Osteocyte (in vitro differentiated cells): ENCODE measurements at places on chromosomes 4 and X. TPM values are rescaled to one million over a fixed set of nuclear protein-coding genes. Genes with fewer than 3 reads are reported as not detected.

Gene NLRP2B
- not detected in 2 replicates for total RNA-seq

GRCh38 chrX:115894087-115894486 is 276.5 kb upstream of the AGTR2 start:
- no peaks in the 10 kb centered on the region for H3K27me3 ChIP-seq
- no peak overlapping the region for H3K4me3 ChIP-seq
- H3K36me3 ChIP-seq = peaks cover 4% of the 10 kb centered on the region
- H3K27ac ChIP-seq = no peak overlapping the region

DNA sequence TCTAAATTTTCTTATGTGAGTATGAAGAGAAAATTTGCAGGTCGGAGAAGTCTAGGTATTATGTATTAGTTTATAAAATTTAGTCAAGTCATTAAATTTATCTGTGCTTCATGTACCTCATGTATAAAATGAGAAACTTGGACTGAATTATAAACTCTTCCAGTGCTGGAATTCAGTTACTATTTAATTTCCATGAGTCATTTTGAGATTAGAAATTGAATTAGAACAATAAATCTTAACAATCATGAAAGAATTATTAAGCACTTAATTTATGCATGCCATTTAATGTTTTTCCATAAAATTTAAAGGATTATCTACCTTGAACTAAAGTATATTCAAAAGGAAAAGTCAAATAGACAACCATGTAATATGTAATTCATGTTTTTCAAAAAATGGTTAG is 195.8 kb downstream of the MAD2L1 start:
- no peak overlapping the region for H3K4me3 ChIP-seq
- no peaks in the 10 kb centered on the region for H3K36me3 ChIP-seq

DNA sequence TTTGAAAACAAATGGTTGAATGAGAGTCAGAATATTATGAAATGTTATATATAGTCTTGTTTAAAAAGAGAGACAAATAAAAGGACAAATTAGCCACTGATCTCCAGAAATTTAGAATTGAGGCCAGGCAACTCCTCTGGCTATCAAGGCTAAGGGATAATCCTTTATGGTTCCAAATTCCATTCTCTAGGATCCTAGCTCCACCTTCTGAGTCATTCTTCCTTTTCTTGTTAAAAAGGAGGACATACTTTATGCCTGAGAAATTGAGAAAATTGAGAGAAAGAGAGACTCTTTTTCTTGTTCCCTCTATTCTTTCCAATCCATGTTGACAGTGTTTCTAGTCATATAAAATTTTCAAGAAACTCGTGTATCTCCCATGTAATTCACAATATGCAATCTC is 1299.5 kb downstream of the FSTL5 start:
- no peaks in the 10 kb centered on the region for H3K36me3 ChIP-seq
- H3K4me1 ChIP-seq = no peaks in the 10 kb centered on the region
- no peak for DNase-seq
- no peak overlapping the region for H3K4me3 ChIP-seq

GRCh38 chr4:112938461-112939058 is 110.9 kb upstream of the ANK2 start:
- peaks cover 28% of the 10 kb centered on the region for H3K27me3 ChIP-seq
- H3K36me3 ChIP-seq = no peaks in the 10 kb centered on the region
- no peak for DNase-seq
- H3K4me1 ChIP-seq = no peaks in the 10 kb centered on the region
- no peak overlapping the region for H3K27ac ChIP-seq

Gene ATP7A
- 16.2 and 17.6 TPM in 2 replicates for total RNA-seq

- peaks cover 29% of the 10 kb centered on the region for H3K27me3 ChIP-seq
- H3K27ac ChIP-seq = no peak overlapping the region
- no peaks in the 10 kb centered on the region for H3K36me3 ChIP-seq
- no peak for DNase-seq
Observed at GRCh38 chr4:181264893-181265292, 978.3 kb upstream of the TENM3 start.
